ENCODE measurements at places on chromosomes 1 and 21. TPM values are rescaled to one million over a fixed set of nuclear protein-coding genes. Genes with fewer than 3 reads are reported as not detected.

The MNDA gene
- not detected for total RNA-seq

The CHD5 gene
- 1.0 TPM for total RNA-seq

The HCRTR1 gene
- not detected for total RNA-seq

The SLFNL1 gene
- not detected for total RNA-seq

The OR2W3 gene
- not detected for total RNA-seq

The EPHB2 gene
- total RNA-seq: 47.0 TPM

The TDRKH gene
- 6.5 TPM for total RNA-seq

The S100A14 gene
- 0.36 TPM for total RNA-seq

The ZFP69B gene
- 1.5 TPM for total RNA-seq

The LGALS8 gene
- total RNA-seq: 35.1 TPM

The C4BPA gene
- 0.48 TPM for total RNA-seq

The DMRTA2 gene
- 0.15 TPM for total RNA-seq

The S100B gene
- not detected for total RNA-seq

The SLC25A34 gene
- 0.13 TPM for total RNA-seq

The SHE gene
- total RNA-seq: not detected

The PTPN7 gene
- not detected for total RNA-seq

The MYCL gene
- 1.4 TPM for total RNA-seq

The RSPH1 gene
- total RNA-seq: 0.63 TPM

The C1QC gene
- not detected for total RNA-seq

The TAL1 gene
- not detected for total RNA-seq

The TNFRSF9 gene
- 3.8 TPM for total RNA-seq

The BSND gene
- total RNA-seq: not detected

The GBP5 gene
- total RNA-seq: not detected

The WDR3 gene
- 37.0 TPM for total RNA-seq

The SPRR5 gene
- total RNA-seq: not detected

The GJA5 gene
- not detected for total RNA-seq

The IGSF9 gene
- total RNA-seq: 0.29 TPM

The FAM177B gene
- not detected for total RNA-seq

The OR10J1 gene
- total RNA-seq: not detected

The MAP3K7CL gene
- total RNA-seq: 1.9 TPM

The CCDC185 gene
- 0.05 TPM for total RNA-seq

The EDN2 gene
- total RNA-seq: 2.8 TPM

The ELAVL4 gene
- total RNA-seq: not detected

The SYDE2 gene
- total RNA-seq: 1.0 TPM

The TCEANC2 gene
- total RNA-seq: 2.0 TPM

The SLAMF8 gene
- not detected for total RNA-seq

The IFI44L gene
- 0.02 TPM for total RNA-seq

The OR2G6 gene
- total RNA-seq: not detected

The ZRANB2 gene
- 23.9 TPM for total RNA-seq

The OLFM3 gene
- not detected for total RNA-seq

The LAMC1 gene
- total RNA-seq: 118 TPM

The ODR4 gene
- total RNA-seq: 20.0 TPM

The OR2L5 gene
- total RNA-seq: not detected

The LCE3D gene
- 0.69 TPM for total RNA-seq

The SYNC gene
- total RNA-seq: 10.8 TPM

The PRELP gene
- total RNA-seq: not detected

The SERTAD4 gene
- total RNA-seq: 1.4 TPM

The PCP4 gene
- total RNA-seq: not detected

The IFT25 gene
- 36.6 TPM for total RNA-seq

The ZBTB17 gene
- 12.8 TPM for total RNA-seq

The CDA gene
- 41.1 TPM for total RNA-seq

The PDZK1 gene
- total RNA-seq: 0.58 TPM
